ENCODE measurements at places on chromosomes 1 and 21.

DNA sequence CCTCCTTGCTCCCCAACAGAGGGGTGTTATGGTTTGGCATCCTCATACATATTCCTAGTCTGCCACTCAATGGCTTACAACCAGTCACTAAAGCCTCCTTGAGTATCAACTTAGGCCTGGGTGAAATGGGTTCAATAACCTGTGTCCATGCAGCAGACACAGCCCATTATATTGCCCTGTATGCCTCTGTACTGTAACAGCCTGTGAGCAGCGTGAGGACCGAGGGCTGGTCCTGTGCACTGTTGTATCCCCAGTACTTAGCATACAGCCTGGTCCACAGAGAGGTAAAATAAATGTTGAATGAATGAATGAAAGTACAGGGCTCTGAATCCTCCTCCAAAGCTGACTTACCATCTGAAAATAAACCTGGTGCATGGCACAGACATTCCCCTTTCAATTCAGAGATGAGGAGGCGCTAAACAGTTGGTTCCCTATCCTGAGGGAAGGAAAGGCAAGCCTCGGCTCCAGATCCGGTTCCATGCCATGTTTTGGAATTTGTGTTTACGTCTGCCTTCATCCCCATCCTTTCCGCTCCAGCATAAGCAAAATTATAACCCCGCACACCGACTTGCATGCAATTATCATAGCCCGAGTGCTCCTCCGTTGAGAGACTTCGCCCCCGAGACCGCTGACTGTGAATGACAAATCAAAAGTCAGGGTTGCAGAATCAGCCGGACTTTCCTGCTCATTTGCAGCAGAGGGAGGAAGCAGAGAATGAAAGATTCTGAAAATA is 45.0 kb upstream of the DNAJC6 start:
- no peak for DNase-seq

- DNase-seq = no peak
Observed at GRCh38 chr1:20107351-20107750, 12.0 kb downstream of the PLA2G2D start.

GRCh38 chr1:15352128-15352957 is 57.3 kb upstream of the EFHD2 start:
- no peak for DNase-seq

DNA sequence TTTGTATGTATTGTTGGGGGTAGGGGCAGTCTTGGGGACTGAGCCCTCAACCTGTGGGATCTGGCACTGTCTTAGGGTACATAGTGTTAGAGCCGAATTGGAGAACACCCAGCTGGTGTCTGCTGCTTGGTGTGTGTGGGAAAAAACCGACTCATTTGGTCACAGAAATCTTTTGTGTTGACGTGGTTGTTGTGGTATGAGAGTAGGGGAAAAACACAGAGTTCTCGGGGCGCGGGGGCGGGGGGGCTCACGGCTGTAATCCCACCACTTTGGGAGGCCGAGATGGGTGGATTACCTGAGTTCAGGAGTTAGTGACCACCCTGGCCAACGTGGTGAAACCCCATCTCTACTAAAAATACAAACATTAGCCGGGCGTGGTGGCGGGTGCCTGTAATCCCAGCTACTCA is 15.3 kb upstream of the SRSF10 start:
- no peak for DNase-seq

- no peak for DNase-seq
Observed at GRCh38 chr1:180787628-180788307, 124.9 kb upstream of the KIAA1614 start.

- DNase-seq = no peak
Observed at GRCh38 chr1:115654125-115654524, 12.4 kb downstream of the VANGL1 start.

DNA sequence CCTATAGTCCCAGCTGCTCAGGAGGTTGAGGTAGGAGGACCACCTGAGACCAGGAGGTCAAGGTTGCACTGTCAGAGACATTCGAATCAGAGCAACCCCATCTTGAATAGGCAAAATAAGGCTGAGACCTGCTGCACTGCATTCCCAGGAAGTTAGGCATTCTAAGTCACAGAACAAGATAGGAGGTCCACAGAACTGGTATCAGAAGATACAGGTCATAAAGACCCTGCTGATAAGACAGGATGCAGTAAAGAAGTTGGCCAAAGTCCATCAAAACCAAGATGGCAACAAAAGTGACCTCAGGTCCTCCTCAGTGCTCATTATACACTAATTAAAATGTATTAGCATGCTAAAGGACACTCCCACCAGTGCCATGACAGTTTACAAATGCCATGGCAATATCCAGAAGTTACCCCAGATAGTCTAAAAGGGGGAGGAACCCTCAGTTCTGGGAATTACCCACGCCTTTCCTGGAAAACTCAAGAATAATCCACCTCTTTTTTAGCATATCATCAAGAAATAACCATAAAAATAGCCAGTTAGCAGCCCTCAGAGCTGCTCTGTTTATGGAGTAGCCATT is 65.2 kb upstream of the KLHDC7A start:
- DNase-seq = no peak

DNA sequence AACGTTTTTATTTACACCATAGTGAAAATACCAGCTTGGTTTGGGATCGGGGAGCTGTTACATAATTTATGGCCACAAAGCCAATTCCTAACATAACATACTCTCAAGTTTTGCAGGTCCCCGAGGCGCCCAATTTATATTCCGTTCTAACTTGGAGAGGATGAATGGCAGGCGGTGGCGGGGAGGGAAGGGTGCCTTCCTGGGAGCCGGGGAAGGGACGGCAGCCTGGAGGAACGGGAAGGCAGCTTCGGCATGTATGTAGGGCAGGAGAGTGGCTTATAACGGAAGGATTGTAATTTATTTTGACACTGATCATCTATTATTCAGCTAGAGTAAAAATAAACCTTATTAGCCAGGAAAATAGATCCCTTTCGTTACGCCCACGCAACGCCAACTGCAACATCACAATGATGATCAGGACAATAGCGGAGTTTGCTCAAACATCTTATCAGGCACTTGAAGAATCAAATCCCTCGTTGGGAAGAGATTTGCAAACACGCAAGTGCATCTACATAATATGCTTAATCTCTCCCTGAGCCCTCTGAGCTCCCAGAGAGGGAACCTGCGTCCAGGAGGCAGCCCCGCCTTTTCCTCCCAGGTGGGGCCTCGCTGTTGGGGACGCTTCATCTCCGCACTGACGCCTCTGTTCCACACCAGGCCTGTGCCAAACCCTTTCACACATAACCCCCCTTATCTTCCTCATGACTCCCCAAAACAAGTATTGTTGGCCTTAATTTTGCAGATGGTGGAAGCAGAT is 93.7 kb upstream of the C1orf174 start:
- no peak for DNase-seq

DNA sequence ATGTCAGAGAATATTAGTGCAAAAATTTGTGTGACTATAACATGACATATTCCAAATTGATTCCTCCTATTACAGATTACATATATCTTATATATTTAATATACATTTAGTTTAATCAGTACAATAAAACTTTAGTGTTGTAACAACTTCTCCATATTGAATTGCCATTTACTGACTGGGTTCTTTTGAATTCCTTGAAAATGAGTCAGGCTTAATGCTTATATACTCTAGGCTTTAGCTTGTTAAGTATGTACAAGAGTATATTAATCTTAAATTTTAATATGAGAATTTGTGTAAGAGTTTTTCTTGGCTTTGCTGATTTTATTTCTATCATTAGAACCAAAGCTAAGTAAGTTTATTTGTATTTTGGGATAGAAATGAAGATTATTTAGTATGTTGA is 40.3 kb downstream of the XPR1 start:
- no peak for DNase-seq

- no peak for DNase-seq
Observed at GRCh38 chr1:181655756-181656155, 172.4 kb downstream of the CACNA1E start.

- DNase-seq = no peak
Observed at GRCh38 chr1:54274448-54274847, 74.5 kb downstream of the MRPL37 start.

DNA sequence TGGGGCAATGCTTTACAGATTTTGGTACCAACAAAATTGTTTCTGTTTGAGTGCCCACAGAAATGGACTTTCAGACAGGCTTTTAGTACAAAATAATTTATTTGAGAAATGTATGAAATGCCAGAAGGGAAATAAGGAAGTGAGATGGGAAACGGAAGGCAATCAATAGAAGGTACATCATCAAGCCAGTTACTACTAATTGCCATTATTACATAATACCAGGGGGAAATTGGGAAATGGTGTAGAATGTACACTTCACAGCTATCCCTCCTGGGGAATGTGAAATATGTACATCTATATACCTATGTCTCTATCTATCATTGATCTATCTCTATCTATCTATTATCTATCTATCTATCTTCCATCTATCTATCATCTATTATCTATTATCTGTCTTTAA is 264.6 kb upstream of the B3GALT2 start:
- DNase-seq = no peak

DNA sequence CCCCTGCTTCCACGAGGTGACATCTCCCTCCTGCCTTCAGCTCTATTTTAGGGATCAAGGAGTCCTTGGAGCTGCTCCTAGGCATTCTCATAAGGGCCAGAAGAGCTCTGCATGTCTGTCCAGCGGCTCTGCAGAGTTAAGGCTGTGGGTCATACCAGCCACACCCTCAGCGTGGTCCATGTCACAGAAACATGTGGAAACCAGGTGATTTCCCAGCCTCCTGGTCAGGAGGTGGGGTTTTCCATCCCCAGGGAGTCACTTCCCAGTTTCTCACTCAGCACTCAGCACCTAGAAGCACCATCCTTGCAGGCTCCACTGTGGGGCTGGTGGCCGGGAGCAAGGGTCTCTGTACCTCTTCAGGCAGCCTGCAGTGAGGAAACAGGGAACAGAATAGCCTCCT is 1.4 kb upstream of the TNFRSF1B start:
- no peak for DNase-seq
